ENCODE measurements at places on chromosomes 3 and 15. TPM values are rescaled to one million over a fixed set of nuclear protein-coding genes. Genes with fewer than 3 reads are reported as not detected.
A peak's percentile ranks its signal among the peaks of the same experiment; 100 is the strongest.

The TM4SF18 gene
- total RNA-seq, result 4.1 TPM

The BCHE gene
- 0.81 TPM for total RNA-seq

The DNAH1 gene
- total RNA-seq, result 2.2 TPM

The RARB gene
- 21.8 TPM for total RNA-seq

The MESP2 gene
- total RNA-seq, result not detected

The CKMT1A gene
- not detected for total RNA-seq

DNA sequence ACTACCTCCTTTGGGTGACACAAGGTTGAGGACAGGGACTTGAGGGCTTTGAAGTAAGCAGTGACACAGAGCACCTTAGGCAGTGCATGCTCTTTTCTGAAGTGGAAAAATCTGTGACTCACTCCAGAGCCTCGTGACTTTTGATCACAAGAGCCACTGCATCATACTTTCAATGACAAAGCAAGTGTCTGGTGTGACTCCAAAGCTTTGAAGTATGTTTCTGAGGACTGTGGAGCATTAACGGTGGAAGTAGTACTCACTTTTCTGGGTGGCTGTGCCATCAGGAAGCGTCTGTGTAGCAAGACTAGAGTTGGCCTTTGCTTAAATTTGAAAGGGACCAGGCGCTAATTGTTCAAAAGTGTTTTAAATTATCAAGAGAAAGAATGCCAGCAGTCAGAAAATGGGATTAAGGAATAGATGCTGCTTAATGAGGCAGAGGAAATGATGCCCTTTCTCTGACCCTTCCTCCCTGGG is 210.7 kb upstream of the TRIM42 start:
- H3K27ac ChIP-seq, result no peak overlapping the region
- no peak for DNase-seq
- H3K36me3 ChIP-seq, result no peaks in the 10 kb centered on the region
- peaks cover 4% of the 10 kb centered on the region for H3K4me1 ChIP-seq
- no peaks in the 10 kb centered on the region for H3K27me3 ChIP-seq

DNA sequence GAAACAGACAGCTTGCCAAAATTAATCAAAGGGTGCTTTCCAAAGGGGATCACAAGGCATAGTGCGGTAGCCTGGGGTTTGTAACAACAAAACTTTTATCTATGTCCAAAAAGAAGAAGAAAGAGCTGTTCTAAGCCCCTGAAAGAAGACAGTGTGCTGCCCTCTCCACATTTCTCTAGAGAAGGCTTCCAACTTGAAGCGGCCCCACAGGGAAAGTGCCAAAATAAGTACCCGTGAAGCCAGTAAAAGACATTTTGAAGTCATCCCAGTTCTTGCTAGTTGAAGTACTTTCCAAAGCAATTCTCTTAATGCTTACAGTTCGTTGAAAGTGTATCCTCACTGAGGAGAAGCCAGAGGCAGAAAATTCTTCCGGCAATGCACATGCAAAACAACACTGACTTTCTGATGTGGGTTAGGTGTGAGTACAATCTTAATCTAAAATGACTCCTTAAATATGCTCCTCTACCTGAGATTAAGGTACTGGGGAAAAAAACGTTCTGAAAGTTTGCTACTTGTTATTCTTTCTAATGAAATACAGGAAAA is 21.3 kb downstream of the GPR15 start:
- DNase-seq, result no peak
- no peak overlapping the region for H3K4me3 ChIP-seq
- H3K4me1 ChIP-seq, result no peaks in the 10 kb centered on the region
- H3K27ac ChIP-seq, result no peak overlapping the region
- H3K36me3 ChIP-seq, result no peaks in the 10 kb centered on the region
- peaks cover 1% of the 10 kb centered on the region for H3K27me3 ChIP-seq

DNA sequence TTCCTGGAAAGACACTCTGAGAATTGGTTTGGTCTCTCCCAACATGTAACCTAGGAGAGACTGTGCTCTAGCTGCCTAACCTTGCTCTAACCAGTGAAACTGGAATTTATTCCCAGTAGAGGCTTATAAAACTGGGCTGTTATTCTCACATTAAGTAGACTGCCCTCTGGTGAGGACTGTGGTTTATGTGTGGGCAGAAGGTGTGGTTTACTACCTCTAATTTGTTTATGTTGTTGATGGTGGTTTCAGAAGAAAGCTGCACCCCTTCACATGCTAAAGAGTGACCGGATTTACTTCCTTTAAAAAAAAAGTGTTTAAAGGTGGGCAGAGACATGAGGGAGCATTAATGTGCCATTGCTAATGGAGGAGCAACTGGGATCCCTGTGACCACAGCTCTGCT is 273.2 kb downstream of the MECOM start:
- DNase-seq, result no peak
- H3K4me3 ChIP-seq, result no peak overlapping the region
- no peaks in the 10 kb centered on the region for H3K27me3 ChIP-seq
- H3K36me3 ChIP-seq, result no peaks in the 10 kb centered on the region
- H3K4me1 ChIP-seq, result peaks cover 7% of the 10 kb centered on the region

DNA sequence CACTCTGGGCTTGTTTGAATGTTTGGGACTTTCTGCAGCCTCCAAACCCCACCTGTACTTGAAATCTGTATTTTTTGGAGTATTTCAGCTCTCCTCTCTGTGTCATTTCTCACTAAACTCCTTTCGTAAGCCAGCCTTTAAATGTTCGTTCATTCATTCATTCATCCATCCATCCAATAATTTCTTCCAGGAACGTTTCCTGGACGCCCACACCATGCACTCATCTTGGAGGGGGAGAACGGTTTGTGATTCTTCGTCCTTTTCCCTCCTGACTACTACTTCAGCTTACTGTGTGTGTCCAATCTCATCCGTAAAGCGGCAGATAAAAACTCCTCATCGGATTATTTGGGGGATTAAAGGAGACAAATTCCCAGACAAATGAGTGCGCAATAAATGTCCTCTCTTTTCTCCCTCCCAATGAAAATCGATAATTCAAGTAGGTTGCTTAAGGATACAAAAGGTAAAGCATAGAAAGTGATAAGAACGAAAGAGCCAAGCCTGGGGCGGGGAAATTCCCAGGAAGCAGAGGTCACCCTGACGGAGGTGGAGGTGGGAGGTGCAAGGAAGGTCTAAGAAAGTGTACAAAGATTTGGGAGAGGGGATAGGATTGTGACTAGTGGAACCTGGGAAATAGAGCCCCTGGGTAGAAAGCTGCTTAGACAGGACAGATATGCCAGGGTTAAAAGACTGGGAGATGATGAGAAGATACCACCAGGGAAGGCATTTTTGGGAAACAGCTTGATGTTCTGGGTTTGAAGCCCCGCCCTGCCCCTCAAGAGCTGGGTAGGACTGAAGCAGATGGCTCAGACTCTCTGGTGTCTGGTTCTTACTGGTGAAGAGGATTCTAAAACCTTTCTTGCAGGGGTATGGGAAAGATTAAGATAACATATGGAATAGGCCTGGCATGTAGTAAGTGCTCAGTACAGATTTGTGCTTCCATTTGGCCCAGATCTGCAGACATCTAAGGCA is 896 bp upstream of the KLHL25 start:
- no peaks in the 10 kb centered on the region for H3K27me3 ChIP-seq
- H3K27ac ChIP-seq, result no peak overlapping the region
- no peak for DNase-seq
- peak overlapping the region; percentile 91 for H3K4me3 ChIP-seq
- H3K4me1 ChIP-seq, result peaks cover 27% of the 10 kb centered on the region
- no peaks in the 10 kb centered on the region for H3K36me3 ChIP-seq

GRCh38 chr3:177835008-177835407 is 637.7 kb upstream of the TBL1XR1 start:
- no peak for DNase-seq
- H3K4me1 ChIP-seq, result peaks cover 22% of the 10 kb centered on the region
- H3K36me3 ChIP-seq, result no peaks in the 10 kb centered on the region
- no peaks in the 10 kb centered on the region for H3K27me3 ChIP-seq

GRCh38 chr3:71074423-71074822 is 509.1 kb downstream of the FOXP1 start:
- no peak overlapping the region for H3K4me3 ChIP-seq
- H3K4me1 ChIP-seq, result peaks cover 54% of the 10 kb centered on the region
- no peak overlapping the region for H3K27ac ChIP-seq
- no peaks in the 10 kb centered on the region for H3K27me3 ChIP-seq
- DNase-seq, result no peak
- no peaks in the 10 kb centered on the region for H3K36me3 ChIP-seq

DNA sequence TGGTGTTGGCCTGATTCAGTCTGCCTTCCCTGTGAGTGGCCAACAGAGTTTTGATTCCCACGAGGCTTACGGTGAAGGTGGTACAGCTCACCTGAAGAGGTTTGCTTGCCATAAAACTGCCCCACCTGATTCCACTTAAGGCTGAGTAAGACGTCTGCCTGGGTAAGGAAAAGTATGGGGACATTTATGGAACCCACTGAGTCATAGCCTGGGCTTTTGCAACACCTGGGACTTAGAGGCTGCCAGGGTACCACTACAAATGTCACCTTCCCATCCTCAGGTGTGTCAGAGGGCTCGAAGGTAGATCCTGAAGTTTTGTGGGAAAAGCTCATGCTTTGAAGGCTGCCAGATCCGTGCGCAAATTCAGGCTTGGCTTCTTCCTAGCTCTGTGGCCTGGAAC is 56.9 kb upstream of the SLCO2A1 start:
- H3K27me3 ChIP-seq, result no peaks in the 10 kb centered on the region
- H3K27ac ChIP-seq, result no peak overlapping the region
- DNase-seq, result no peak
- no peak overlapping the region for H3K4me3 ChIP-seq
- no peaks in the 10 kb centered on the region for H3K4me1 ChIP-seq

DNA sequence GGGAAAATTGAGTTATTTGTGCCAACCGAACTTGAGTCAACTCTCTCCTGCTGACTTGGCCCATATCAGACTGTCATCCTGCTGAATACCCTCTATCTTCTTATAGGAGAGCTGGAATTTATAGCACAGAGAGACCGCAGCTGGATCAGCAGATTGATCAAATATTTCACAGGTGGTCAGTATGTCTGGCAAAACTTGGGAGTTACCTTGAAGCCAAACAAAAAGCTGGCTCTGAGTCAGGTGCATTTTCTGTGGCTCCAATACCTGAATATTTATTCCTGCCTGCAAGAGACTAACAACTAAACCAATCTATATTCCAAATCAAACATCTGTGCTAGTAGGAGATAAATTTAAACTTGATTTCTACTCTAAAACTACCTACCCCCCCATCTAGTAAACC is 752.1 kb upstream of the ALCAM start:
- no peaks in the 10 kb centered on the region for H3K4me1 ChIP-seq
- DNase-seq, result no peak
- H3K27ac ChIP-seq, result no peak overlapping the region
- no peak overlapping the region for H3K4me3 ChIP-seq
- no peaks in the 10 kb centered on the region for H3K36me3 ChIP-seq

- H3K4me3 ChIP-seq, result no peak overlapping the region
- no peaks in the 10 kb centered on the region for H3K36me3 ChIP-seq
- H3K27ac ChIP-seq, result no peak overlapping the region
- peaks cover 21% of the 10 kb centered on the region for H3K4me1 ChIP-seq
- H3K27me3 ChIP-seq, result no peaks in the 10 kb centered on the region
Observed at GRCh38 chr3:11389386-11390268, 117.4 kb downstream of the ATG7 start.

- H3K36me3 ChIP-seq, result no peaks in the 10 kb centered on the region
- DNase-seq, result no peak
- H3K27me3 ChIP-seq, result no peaks in the 10 kb centered on the region
- no peak overlapping the region for H3K4me3 ChIP-seq
Observed at GRCh38 chr15:24676431-24676830, 856 bp downstream of the NPAP1 start.
